Endothelial cell (in vitro differentiated cells): ENCODE measurements at places on chromosomes 2 and 18. TPM values are rescaled to one million over a fixed set of nuclear protein-coding genes. Genes with fewer than 3 reads are reported as not detected.

GRCh38 chr2:103167599-103167998 lies 405.8 kb downstream of the TMEM182 start:
- DNase-seq, result no peak

DNA sequence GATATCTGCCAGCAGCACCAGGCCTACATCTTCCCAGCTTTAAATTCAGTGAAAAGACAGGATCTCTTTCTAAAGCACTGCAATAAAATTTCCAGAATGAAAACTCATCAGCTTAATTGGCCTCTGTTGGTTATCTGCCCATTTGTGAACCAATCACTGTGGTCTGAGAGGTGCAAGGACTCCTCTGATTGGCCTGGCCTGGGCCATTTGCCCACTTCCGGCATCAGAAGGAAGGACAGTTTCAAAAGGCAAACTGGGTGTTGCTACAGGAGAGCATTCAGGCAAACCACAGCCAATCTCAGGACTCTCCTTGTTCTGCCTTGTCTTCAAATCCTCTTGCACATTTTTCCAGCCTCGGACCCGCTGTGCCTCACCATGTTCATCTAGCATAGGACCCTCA lies 163.9 kb upstream of the CCDC150 start:
- no peak for DNase-seq

Gene PROC
- total RNA-seq, result not detected

Gene SGPP2
- not detected for total RNA-seq

DNA sequence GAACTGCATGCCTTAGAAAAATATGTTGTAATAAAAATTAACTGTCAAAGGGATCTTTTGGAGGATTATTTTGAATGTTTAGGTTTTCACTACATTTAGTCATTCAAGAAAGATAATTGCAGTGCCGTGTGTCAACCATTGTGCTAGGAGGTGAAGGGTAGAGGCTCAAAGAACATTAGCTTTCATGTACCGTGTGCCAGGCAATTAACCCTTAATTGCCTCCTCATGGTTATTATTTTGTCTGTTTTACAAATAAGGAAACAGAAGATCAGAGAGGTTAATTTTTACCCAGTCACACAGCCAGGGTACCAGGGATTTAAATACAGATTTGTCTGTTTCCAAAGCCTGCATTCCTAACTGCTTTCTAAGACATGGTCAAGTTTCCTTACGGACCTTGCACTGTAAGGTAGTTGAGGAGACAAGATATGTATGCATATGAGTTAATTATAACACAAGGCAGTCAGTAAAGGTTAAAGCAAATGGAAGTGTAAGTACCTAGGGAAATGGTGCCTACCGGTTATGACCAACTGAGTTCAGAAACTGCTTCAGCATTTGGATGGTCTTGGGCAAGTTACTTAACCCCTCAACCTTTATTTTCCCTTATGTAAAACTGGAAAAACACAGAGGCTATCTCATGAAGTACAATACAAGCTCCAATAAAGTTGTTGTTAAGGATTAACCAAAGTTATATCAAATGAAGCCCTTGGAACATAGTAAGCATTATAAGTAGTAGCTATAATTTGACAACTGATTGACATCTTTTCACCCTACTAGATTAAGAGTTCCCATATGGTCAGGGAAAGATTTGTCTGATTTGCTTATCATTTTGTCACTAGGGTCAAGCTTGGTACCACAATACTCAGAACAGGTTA lies 434.9 kb downstream of the MBD2 start:
- no peak for DNase-seq

GRCh38 chr2:128273469-128274081 lies 45.1 kb downstream of the HS6ST1 start:
- DNase-seq, result no peak
